Gastroesophageal sphincter (tissue), 4 donors: ENCODE measurements at places on chromosomes 3 and 15.

DNA sequence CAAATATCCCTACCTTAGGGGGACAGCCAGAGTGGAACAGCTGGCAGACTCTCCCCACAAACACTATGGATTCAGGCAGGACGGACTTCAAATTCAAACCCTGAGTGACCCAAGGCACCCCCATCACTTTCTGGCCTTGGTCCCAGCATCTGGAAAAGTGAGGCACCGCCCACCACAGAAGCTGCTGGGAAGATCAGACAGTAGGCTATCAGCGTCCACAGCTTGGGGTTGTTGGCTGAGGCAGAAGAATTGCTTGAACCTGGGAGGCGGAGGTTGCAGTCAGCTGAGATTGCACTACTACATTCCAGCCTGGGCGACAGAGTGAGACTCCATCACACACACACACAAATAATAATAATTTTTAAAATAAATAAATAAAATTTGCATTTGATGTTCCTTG is 8.5 kb downstream of the PFKFB4 start:
- ATAC-seq = no peak

- no peak for ATAC-seq
Measured at GRCh38 chr3:134722969-134723368, 72.1 kb upstream of the EPHB1 start.

- peak; percentile 53 for ATAC-seq
Measured at GRCh38 chr3:171801738-171802589, 8.3 kb downstream of the PLD1 start.

DNA sequence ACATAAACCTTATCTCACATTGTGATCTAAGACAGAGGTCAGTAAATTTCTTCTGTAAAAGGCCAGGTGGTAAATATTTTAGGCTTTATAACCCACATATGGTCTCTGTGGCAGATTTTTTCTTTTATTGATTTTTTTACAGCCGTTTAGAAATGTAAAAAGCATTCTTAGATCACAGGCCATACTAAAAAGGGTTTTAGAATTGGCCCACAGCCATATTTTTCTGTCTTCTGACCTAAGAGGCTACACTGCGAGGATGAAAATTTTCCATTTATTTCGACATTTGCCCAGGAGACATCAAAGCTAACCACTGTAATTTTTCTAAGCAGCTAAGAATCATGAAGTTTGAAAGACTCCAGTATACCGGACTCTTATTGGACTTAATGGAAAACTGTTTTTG is 377.2 kb upstream of the SGO1 start:
- no peak for ATAC-seq

DNA sequence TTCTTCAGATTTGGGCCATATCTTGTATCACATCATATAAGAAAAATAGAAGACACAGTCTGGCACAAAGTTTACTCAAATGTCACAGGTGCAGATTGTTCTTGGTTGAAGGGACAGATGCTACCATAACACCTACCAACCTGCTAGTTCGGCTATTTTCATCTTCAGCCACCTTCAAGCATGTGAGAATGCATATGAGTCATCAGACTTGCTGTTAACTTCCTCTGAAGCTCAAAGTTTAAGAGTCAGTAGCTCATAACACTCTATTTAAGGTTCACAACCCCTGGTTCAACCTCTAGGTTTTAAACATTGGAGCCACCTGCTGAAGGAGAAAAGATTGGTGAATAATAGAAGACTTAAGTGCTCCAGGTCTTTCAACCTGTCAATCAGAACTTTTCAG is 522.8 kb downstream of the NLGN1 start:
- no peak for ATAC-seq

GRCh38 chr3:162441716-162442115 is 945.1 kb downstream of the OTOL1 start:
- ATAC-seq = no peak

DNA sequence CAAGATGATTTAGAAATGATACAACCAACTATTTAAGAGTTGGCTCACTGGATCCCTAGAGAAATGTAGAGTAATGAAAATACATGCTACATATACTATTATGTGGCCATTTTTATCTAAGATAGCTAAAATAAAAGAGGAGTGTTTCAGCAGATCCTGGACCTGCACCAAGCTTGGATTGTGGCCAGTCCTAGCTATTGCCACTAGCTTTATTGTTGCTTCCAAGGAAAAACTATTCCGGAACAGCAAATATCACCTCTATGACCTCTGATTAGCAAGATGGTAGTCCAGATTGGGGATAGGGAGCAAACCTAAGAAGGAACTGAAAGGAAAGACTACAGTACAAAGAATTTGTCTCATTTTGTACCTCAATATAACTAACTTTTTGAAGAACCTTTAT is 63.7 kb upstream of the NDN start:
- ATAC-seq = no peak

DNA sequence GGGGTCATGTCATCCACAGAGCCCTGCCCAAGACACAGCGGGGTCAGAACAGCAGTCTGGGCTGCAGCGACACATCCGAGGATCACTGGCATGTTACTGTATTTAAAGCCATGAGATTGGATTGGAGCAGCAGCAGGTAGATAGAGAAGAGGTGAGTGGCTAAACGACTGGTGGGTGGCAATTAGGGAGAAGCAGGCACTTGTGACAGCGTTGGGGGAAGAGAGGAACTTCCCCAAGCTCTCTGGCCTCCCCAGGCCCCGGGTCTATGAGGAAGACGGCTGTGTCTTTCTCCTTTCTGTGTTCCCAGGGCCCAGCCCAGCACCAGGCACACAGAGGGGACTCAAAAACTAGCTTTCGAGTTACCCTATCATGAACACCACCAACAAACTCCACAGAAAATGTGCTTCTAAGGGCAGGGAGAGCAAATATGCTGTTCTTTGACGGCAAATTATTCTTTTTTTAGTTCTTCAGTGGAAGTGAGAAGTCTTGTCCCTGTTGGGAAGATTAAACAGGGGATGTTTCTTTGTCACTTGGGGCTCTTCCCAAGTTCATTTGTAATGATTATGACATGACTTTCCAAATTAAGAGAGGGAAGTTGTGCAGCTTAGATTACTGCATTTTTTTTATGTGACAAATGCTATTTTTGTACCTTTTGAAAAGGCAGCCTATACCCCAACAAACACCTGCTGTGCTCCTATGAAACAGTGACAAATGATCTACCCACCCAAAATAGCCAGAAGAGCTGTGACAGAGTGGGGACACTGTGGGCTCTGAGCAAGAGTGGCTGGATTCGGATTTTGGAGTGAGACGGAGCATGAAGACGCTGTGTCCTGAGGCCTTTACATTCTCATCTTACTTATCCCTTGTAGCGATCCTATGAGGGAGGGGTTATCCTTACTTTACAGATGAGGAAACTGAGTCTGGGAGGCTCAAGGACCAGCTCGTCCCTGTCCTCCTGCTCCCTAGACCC is 7.2 kb upstream of the SYNM start:
- ATAC-seq = peak; percentile 48

DNA sequence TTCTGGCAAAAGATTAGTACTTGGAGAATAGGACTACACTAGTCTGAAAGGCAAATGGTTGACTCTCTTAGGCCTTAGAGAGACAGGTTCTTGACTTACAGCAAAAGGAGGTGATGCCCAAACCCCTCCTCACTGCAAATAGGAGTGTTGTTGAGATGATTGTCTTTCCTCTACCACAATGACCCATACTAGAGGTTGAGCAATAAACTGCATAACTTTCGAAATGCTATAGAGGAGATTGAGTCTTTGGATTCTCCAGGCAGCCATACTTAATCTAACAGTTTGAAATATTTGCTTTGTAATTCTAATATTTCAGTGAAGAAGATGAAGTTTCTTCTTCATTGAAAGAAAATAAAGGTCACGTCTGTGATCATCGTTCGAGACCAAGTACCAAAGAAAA is 498.5 kb upstream of the GBE1 start:
- no peak for ATAC-seq

GRCh38 chr15:35312344-35312743 is 227.2 kb upstream of the NANOGP8 start:
- ATAC-seq = no peak

DNA sequence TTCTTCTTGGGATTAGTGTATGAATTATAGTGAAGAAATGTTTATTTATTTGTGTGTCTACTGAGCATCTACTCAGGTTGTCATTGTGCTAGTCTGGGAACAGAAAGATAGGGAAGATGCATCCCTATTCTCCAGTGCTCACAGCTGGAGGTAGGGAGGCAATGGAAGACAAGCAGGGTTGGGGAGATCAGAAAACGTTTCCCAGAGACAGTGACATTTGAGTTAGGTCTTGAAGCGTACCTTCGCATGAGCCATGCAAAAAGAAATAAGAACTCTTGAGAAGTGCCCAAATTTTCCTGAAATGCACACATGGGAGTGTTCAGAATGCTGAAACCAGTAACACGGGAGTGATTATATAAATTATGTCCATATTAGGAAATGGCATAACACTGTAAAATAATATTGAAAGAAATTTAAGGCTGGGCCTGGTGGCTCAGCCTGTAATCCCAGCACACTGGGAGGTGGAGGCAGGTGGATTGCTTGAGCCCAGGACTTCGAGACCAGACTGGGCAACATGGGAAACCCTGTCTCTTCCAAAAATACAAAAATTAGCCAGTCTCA is 5.3 kb upstream of the CEMIP start:
- no peak for ATAC-seq

DNA sequence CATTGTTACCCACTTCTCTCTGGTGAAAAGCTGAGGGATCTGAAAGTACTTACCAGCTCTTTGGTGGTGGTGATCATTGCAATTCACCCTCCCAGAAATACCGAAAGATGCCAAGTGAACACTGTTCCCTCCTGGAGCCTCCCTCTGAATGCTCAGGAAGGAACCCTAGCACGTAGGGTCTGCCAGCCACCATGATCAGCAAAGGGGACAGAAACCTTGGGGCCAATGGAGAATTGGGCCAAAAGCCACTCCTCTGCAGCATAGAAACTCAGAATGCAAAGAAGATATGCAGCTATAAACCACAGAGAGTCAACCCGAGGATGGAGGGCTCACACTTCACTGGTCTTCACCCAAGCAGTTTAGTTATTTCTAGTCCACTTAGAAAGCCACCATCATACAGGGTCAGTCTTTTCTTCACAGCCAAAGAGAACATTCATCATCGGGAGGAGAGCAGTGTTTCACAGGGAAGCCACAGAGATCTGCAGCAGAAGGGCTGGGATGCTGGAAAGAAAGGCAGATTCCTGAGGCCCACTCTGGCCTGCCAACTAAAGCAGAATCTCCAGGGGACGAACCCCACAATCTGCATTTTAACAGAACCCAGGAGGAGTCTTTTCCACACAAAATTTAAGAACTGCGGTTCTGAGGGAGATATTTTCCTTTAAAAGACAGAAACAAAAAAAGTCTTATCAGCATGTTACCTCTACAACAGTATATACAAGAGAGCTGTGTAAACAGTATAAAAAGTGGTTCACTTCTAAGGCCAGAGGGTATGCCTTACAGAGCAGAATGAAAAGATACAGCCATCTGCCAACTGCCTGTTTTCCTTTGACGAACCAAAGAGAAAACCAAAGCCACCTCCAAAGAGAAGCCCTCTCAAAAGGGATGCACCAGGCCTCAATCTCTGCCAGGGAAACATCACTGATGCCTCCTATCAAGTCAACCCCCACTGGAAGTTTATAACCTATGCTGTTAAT is 11.3 kb downstream of the TBC1D2B start:
- ATAC-seq = no peak

- no peak for ATAC-seq
Measured at GRCh38 chr15:78527325-78527724, 12.9 kb upstream of the PSMA4 start.

DNA sequence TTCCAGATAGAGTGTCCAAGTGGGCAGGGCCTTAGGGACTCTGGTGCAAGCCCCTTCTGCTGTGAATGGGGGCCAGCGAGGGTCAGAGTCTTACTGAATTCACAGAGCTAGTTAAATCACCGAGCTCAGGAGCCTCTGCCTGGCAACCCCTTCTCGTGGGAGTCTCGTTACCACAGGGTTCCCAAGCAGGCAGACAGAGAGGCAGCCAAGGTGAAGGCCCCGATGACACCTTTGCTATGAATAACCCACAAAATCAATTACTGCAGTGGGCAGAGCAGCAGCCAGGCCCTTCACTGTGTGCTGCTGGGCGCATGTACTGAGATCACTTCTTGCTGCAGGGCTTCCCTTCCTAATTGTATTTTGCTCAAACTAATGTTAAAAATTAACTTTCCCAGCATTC is 56.9 kb downstream of the SPSB4 start:
- ATAC-seq = no peak
